ENCODE measurements at places on chromosomes 16 and 17. TPM values are rescaled to one million over a fixed set of nuclear protein-coding genes. Genes with fewer than 3 reads are reported as not detected.
A peak's percentile ranks its signal among the peaks of the same experiment; 100 is the strongest.

The TBC1D3 gene
- not detected for total RNA-seq

The PPY gene
- not detected for total RNA-seq

DNA sequence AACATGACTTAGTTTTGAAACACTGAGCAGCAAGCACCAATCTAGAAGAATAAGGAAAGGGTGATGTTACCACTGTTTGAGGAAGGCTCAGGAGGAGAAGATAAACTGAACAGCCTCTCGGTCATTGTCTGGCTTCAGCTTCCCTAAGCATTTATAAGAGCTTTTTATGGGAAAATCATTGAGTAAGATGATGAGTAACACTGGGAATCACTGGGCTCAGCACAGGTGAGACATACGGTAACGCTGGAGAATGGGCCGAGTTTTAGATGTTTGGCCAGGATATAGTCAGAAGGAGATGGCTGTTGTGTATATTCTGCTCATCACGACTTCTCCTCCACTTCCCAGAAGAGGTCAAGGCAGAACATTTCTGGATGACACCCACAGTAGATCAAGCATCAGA, 42.2 kb upstream of the ALOX12 start:
- H3K36me3 ChIP-seq, result no peaks in the 10 kb centered on the region
- DNase-seq, result no peak
- no peaks in the 10 kb centered on the region for H3K4me1 ChIP-seq

GRCh38 chr16:78317564-78318240, 218.2 kb downstream of the WWOX start:
- no peak overlapping the region for H3K27ac ChIP-seq
- no peaks in the 10 kb centered on the region for H3K27me3 ChIP-seq
- no peak for DNase-seq
- no peak overlapping the region for H3K4me3 ChIP-seq
- no peaks in the 10 kb centered on the region for H3K4me1 ChIP-seq

GRCh38 chr16:31363721-31364120, 8.7 kb downstream of the ITGAX start:
- DNase-seq, result no peak
- no peaks in the 10 kb centered on the region for H3K27me3 ChIP-seq
- H3K4me3 ChIP-seq, result no peak overlapping the region
- peaks cover 3% of the 10 kb centered on the region for H3K36me3 ChIP-seq
- peak overlapping the region; percentile 74 for H3K27ac ChIP-seq
- H3K4me1 ChIP-seq, result peaks cover 78% of the 10 kb centered on the region

GRCh38 chr17:77851921-77852320, 106.6 kb upstream of the TNRC6C start:
- H3K36me3 ChIP-seq, result no peaks in the 10 kb centered on the region
- peaks cover 32% of the 10 kb centered on the region for H3K4me1 ChIP-seq
- no peak overlapping the region for H3K4me3 ChIP-seq
- DNase-seq, result no peak
- H3K27ac ChIP-seq, result no peak overlapping the region

- no peaks in the 10 kb centered on the region for H3K36me3 ChIP-seq
- peaks cover 10% of the 10 kb centered on the region for H3K4me1 ChIP-seq
- no peak overlapping the region for H3K4me3 ChIP-seq
- peak; percentile 33 for DNase-seq
- no peaks in the 10 kb centered on the region for H3K27me3 ChIP-seq
These were observed 3.7 kb upstream of the LYZL6 start for GRCh38 chr17:35947156-35947585.
